ENCODE measurements at places on chromosomes 3 and 15.

- no peak for DNase-seq
These were observed 280.4 kb downstream of the SLC9A9 start for GRCh38 chr3:143567823-143568222.

DNA sequence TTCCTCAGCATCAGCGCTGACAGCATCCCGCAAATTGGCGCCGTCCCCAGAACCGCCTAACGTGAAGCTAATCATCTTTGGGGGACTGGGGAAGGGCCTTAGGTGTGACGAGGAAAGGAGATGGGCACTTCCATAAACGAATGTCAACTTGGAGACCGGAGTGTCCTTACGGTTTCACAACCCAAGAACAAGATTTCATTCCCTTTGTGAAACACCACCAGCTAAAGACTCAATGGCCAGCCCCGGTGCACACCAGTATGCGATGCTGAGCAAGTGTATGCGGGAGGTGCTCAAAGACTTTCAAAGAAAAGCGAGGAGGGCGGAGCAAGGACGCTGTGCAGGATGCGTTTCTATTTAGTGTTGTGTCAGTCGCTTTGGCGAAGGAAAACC lies 759 bp upstream of the TTBK2 start:
- peak; percentile 2 for DNase-seq

GRCh38 chr3:31765871-31766270 lies 215.2 kb downstream of the OSBPL10 start:
- no peak for DNase-seq

DNA sequence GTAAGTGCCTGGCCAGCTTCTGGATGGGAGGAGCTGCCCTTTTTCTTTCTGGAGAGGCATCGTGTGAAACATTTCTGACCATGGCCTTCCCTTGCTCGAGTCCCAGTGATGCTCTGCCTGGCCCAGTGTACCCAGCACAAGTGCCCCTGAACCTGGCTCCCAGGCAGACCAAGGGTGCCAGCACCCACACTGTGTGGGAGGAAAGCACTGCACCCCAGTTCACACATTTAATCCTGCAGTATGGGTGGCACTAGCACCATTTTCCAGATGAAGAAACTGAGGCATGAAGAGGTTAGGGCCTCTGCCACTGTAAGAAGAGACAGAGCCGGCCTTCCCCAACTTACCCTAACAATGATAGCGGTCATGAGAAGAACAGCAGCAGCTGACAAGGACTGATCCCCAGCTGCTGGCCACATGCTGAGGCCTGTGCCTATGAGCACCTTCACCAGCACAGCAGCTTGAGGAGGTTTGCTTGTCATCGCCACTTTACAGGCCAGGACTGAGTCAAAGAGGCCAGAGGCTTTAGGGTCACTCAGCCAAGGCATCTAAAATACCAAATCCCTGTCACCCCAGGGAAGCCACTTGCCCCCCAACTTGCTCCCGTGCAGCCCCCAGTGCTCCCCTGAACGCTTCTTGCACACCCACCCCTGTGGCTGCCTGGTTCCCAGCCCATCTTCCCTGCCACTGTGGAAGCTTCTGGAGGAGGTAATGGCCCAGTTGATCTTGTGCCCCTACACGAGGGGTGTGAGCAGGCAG lies 15.0 kb downstream of the PRR23E start:
- DNase-seq = no peak

DNA sequence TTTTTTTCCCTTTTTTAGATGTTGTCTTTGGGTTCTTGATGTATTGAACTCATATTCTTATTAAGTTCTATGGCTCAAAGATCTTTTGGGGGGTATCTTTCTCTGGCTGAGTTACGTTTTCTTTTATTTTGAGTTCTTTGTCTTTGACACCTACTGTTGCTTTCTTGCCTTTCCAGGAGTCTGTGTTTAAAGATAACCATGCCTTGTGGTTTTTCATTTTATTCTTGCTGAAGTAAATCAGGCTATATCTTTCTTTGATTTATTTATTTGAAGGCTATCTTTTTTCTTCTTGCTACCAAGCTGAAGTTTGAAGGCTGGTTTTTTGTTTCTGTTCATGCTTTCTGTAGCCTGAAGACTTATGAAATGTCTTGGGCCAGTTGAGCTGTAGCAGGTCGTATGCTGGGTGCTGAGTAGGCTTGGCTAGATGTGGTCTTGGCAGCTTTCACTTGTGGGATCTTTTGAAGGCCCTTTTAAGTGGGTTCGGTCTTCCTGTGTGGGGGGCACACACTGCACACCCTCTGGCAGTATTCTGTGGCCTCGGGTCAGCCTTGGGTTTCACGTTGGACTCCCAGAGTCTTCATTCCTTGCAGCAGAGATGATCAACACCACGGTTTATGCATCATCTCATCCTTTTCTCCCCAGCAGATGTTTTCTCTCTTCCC lies 17.5 kb downstream of the SLCO3A1 start:
- no peak for DNase-seq

DNA sequence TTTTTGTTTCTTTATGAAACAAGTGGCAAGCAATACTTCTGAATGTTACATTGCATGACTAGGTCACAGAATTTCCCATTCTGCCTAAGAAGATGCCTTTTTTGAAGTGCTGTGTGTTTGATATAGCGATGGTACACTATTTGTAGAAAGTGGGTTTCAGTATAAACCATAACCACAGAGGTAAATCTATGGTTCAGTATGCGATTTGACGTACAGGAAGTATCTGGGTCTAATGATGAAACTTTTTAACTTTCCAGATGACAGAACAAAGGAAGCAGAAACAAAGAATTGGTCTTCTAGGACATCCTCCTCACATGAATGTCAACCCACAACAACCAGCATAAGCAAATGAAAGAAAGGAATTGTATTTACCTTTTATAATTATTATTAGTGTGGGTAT lies 133.4 kb upstream of the BHLHE40 start:
- DNase-seq = no peak

DNA sequence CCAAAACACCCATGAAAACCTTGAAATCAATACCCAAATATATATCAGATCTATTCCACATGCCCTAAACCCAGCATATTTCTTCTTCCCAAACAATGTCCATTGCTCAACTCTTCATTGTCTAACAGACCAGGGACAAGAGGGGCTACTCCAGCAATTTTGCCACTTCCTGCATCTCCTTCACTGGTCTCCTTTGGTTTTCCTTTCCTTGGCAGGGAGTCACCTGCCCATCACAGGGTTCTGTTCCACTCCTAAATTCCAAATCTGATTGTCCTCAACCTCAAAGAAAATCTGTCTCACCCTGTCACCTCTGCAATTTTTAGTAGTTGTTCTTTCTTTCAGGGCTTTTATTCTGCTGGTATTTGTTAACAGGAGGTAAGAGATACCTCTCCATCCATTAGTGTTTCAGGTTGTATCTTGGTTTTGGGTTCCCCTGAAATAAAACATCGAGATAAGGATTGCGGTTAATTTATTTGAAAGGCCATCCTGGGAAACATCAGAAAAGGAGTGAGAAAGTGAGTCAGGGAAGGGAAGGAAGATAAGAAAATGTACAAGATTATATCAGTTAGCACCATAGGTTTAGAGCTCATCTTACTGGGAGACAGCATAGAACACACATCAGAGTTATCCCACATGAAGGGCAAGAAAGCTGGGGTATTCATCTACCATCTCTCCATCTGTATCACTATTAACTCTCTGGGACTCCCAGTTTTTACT lies 13.6 kb downstream of the ZBED2 start:
- DNase-seq = no peak

- DNase-seq = no peak
These were observed 67.0 kb upstream of the SAMMSON start for GRCh38 chr3:69932501-69932900.

DNA sequence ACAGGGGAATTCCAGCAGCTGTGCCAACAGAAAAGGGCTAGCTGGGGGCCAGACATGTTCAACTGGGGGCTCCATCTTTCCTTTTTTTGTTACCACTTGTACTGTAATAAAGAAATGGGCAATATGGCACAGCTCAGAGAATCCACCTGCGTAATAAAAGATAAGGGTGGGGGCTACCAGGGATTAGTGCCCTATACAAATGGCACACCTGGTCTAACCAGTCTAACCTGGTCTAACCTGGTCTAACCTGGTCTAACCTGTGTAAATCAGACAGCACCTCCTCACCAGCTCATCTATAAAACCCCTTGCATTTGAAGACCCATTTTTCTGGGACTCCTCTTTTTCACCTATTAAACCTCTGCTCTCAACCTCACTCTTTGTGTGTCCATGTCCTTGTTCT lies 26.2 kb upstream of the CLDN16 start:
- DNase-seq = no peak

- no peak for DNase-seq
These were observed 4.4 kb upstream of the DLG1 start for GRCh38 chr3:197302696-197303341.

DNA sequence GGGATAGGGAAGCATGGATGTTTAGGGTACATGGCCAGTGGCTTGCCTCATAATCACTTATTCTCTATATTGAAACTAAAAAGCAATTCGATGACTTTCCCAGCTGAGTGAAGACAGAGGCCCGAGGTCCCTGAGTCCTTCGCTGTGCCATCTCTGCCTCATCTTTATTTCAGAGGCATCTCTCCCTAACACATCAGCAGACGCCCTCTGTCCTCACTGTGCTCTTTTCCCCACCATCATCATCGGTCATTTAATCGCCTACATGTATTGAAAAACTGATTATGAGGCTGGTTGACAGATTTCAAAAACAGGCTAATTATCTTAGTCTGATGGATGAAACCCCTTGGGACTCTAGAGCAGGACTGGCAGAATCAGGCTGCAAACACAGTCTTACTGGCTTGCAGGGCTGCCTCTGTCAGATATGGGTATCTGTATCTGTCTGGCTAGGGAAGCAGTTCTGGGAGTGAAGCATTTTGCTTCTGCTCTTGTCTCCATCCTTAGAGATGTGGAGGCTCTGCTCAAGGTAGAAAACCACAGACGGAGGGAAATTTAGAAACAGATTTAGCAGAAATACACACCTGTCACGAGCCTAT lies 291.0 kb upstream of the CHRM5 start:
- DNase-seq = no peak

DNA sequence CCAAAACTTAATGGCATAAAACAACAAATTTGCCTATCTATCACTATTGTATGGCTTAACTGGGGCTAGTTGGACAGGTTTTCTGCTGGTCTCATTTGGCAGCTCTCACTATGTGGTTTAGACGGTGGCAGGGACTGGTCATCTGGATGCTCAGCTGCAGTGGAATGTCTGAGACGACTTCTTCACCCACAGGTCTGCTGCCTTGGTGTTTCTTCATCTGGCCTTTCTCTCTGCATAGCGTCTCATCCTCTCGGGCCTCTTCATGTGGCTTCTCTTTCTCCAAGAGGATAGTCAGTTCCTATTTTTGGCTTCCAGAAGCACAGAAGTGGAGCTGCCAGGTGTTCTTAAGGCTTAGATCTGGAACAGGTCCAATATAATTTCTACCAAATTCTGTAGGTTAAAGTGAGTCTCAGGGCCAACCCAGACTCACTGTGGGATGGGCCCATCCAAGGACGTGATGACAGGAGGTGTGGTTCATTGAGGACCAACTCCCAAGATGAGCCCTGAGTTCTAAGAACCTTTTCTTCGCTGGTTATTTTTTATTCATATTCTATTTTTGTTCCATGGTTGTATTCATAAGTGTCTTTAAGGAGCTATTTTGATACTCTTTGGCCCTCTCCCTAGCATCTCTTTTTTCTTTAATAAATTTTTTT lies 18.6 kb downstream of the UBE2Q2 start:
- DNase-seq = no peak

DNA sequence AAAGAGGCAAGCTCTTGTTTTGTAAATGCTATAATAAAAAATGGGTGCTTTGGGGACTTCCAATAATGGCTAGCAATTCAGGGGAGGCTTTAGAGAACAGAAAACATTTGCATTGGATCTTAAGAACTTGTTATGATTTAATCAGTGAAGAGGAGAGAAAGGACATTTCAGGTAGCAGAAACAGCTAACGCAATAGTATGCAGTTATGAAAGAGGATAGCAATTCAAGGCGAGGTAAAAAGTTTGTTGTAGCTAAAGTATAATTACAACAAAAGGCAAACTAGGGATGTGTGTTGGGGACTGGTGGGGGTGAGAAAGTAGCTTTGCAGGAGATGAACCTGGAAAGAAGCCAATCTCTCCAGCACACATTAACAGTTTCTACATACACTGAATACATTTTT lies 558.7 kb upstream of the SEMA6D start:
- no peak for DNase-seq

GRCh38 chr3:57160765-57161538 lies 4.2 kb downstream of the IL17RD start:
- DNase-seq = no peak

- no peak for DNase-seq
These were observed 111.7 kb downstream of the NUP210 start for GRCh38 chr3:13308380-13308801.

DNA sequence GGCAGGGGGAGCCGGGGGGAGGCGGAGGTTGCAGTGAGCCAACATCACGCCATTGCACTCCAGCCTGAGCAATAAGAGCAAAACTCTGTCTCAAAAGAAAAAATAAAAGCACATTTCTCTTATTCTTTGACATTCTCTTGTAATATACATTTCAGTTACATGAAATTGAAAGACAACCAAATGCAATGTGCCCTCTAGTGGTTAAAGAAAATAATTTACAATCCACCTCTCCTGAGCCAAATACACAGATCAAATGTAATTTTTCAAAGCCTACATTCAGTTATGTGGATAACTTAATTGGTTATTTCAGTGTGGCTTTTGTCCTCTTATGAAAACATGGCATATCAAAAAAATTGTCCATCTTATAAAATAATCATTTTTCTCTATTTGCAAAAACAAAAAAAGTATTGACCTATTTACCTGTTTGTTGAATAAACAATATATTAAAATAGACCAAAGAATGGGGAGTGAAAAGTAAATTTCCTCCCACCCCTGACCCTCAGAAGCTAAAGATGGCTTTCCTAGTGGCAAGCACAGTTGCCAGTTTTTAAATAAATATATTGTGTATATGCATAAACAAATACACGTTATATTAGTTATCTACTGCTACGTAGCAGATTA lies 14.2 kb upstream of the U2SURP start:
- no peak for DNase-seq

- no peak for DNase-seq
These were observed 318.9 kb upstream of the DPPA4 start for GRCh38 chr3:109656225-109656624.

DNA sequence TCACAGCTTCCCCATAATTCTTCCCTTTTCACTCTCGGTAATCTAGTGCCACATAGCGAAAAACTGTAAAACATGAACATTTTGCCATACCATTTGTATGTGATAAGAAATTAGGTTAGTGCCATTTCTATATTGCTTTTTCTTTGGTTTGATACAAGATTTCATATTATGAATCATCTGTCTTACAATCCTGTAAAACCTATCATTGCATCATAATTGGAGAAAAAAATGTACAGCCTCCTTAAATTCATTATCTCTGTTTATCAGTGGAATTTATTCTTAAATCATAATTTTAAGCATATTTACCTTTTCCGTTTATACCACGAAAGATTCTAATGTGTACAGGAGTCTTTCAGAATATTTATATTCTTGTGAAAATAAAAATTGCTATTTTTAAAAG lies 23.8 kb downstream of the SEC62 start:
- no peak for DNase-seq
